ENCODE measurements at places on chromosomes 2 and 18.
A peak's percentile ranks its signal among the peaks of the same experiment; 100 is the strongest.

GRCh38 chr2:83633423-83633822 is 825.7 kb downstream of the SUCLG1 start:
- no peaks in the 10 kb centered on the region for H3K4me1 ChIP-seq
- no peak for DNase-seq
- no peaks in the 10 kb centered on the region for H3K36me3 ChIP-seq
- no peak overlapping the region for H3K4me3 ChIP-seq

DNA sequence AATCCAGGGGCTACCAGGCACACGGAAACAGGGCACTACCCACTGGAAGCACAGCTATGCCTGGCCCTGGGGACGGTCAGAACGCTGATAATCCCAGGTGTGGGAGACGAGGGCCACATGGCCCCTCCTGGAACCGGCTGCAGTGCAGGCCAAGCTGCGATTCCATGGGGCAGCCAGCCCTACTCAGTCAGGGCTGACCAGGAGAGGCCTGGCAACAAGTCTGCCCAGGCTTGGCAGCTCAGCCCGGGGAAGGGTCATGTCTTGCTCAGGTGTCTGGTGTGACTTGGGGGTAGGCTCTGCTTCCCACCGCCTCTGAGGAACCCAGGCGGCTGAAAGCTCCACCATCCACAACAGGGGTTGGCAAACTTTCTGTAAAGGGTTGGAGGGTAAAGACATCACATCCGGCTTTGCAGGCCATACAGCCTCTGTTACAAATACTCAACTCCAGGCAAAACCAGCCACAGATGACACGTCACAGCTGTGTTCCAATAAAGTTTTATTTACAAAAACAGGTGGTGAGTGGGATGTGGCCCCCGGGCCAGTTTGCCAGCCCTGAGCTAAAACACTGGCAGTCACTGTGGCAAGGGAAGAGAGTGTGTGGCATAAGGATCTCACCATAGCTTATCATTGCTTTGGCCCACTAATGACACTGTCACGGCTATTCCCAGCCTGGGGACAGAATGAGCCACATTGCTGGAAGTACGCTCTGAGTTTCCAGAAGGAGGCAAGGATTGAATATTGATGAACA is 85.2 kb downstream of the NDUFA10 start:
- H3K36me3 ChIP-seq: no peaks in the 10 kb centered on the region
- H3K27me3 ChIP-seq: no peaks in the 10 kb centered on the region
- no peak overlapping the region for H3K27ac ChIP-seq
- DNase-seq: no peak
- H3K4me1 ChIP-seq: peaks cover 1% of the 10 kb centered on the region

- H3K27ac ChIP-seq: no peak overlapping the region
- H3K27me3 ChIP-seq: peaks cover 30% of the 10 kb centered on the region
- peaks cover 9% of the 10 kb centered on the region for H3K4me1 ChIP-seq
- no peaks in the 10 kb centered on the region for H3K36me3 ChIP-seq
- H3K4me3 ChIP-seq: no peak overlapping the region
- no peak for DNase-seq
These were observed 213.9 kb downstream of the VAPA start for GRCh38 chr18:10127729-10128128.

DNA sequence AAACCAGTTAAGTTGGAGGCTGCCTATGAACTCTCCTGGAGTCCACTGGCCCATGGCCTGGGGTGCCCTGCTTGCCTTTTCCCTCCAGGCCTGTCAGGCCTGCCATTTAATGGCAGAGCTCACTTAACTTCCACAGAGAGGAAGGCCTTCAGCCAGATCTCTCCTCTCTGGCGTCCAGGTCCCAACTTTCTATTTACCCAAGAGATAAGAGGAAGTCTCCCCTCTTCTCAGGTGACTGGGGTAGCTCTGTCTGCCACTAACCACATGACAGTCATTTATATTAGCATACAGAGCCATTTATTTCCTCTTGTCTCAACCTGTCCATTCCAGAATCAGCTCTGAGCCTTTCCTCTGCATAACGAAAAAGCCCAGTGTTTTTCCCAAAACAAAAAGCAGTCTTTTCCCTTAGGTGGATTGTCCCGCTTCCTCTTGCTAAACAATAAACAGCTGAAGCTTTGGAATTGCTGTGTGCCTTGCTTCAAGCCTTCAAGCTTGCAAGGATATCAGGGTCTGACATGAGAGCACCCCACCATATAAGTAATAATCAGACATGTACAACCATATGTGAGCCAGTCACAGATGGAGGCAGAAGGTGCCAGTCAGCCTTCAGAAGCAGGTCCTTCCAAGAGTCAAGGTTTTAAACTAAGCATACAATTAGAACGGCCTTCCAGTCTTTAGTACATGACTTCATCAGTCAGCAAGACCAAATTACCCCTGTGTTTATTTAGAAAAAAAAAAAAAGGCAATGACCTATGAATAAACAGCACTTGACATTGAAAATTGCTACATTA is 71.2 kb upstream of the STPG4 start:
- no peak for DNase-seq
- peaks cover 18% of the 10 kb centered on the region for H3K27me3 ChIP-seq
- H3K4me1 ChIP-seq: no peaks in the 10 kb centered on the region
- H3K4me3 ChIP-seq: no peak overlapping the region
- H3K27ac ChIP-seq: no peak overlapping the region
- no peaks in the 10 kb centered on the region for H3K36me3 ChIP-seq

- peaks cover 4% of the 10 kb centered on the region for H3K36me3 ChIP-seq
- H3K27ac ChIP-seq: no peak overlapping the region
- no peak for DNase-seq
- no peaks in the 10 kb centered on the region for H3K4me1 ChIP-seq
These were observed 85.4 kb downstream of the MAP3K20 start for GRCh38 chr2:173161040-173161439.

GRCh38 chr2:157785866-157786662 is 90.1 kb downstream of the ACVR1 start:
- H3K27ac ChIP-seq: no peak overlapping the region
- peaks cover 32% of the 10 kb centered on the region for H3K4me1 ChIP-seq
- DNase-seq: no peak
- no peaks in the 10 kb centered on the region for H3K36me3 ChIP-seq

- no peaks in the 10 kb centered on the region for H3K36me3 ChIP-seq
- H3K27me3 ChIP-seq: peaks cover 14% of the 10 kb centered on the region
- no peaks in the 10 kb centered on the region for H3K4me1 ChIP-seq
These were observed 15.0 kb upstream of the TRAF3IP1 start for GRCh38 chr2:238305092-238305862.

DNA sequence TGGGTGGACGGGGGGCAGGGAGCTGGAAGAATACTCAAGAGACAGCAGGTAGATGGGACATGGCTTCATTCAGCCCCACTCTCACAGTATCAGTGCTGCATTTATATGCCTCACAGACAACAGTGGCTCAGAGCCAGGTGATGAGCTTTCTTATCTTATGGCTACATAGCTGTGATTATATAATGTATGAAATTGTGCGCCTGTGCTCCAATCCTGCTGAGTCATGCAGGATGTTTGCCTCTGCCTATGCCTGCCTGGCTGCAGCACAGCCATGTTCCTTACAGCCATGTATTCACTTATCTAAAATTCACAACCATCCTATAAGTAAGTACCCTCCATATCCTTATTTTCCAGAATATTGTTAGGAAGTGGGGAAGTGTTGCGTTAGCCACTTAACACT is 37.7 kb upstream of the RNF103 start:
- H3K27ac ChIP-seq: no peak overlapping the region
- H3K4me1 ChIP-seq: no peaks in the 10 kb centered on the region
- no peak for DNase-seq

DNA sequence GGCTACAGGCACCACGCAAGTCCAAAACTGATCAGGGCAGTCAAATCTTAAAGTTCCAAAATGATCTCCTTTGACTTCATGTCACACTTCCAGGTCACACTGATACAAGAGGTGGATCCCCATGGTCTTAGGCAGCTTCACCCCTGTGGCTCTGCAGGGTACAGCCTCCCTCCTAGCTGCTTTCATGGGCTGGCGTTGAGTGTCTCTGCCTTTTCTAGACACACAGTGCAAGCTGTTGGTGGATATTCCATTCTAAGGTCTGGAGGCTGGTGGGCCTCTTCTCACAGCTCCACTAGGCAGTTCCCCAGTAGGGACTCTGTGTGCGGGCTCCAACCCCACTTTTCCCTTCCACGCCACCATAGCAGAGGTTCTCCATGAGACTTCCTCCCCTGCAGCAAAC is 838.2 kb upstream of the CHAC2 start:
- no peaks in the 10 kb centered on the region for H3K36me3 ChIP-seq
- no peak overlapping the region for H3K4me3 ChIP-seq
- no peak overlapping the region for H3K27ac ChIP-seq
- DNase-seq: no peak
- no peaks in the 10 kb centered on the region for H3K27me3 ChIP-seq

GRCh38 chr18:60596928-60597327 is 224.4 kb upstream of the MC4R start:
- H3K27me3 ChIP-seq: no peaks in the 10 kb centered on the region
- no peak overlapping the region for H3K27ac ChIP-seq
- no peak overlapping the region for H3K4me3 ChIP-seq
- no peak for DNase-seq
- H3K36me3 ChIP-seq: no peaks in the 10 kb centered on the region
- no peaks in the 10 kb centered on the region for H3K4me1 ChIP-seq

- H3K4me1 ChIP-seq: no peaks in the 10 kb centered on the region
- H3K4me3 ChIP-seq: no peak overlapping the region
- H3K27me3 ChIP-seq: no peaks in the 10 kb centered on the region
- DNase-seq: no peak
- no peak overlapping the region for H3K27ac ChIP-seq
These were observed 1279.0 kb upstream of the LRRTM1 start for GRCh38 chr2:81583311-81584108.

GRCh38 chr2:96860065-96861029 is 2.5 kb upstream of the ANKRD39 start:
- DNase-seq: no peak
- H3K4me1 ChIP-seq: peaks cover 35% of the 10 kb centered on the region
- no peak overlapping the region for H3K27ac ChIP-seq

- H3K36me3 ChIP-seq: no peaks in the 10 kb centered on the region
- peak; percentile 45 for DNase-seq
- H3K4me3 ChIP-seq: peak overlapping the region; percentile 84
- H3K27ac ChIP-seq: no peak overlapping the region
- peaks cover 26% of the 10 kb centered on the region for H3K4me1 ChIP-seq
These were observed 1.0 kb downstream of the EPHA4 start for GRCh38 chr2:221571025-221571550.

GRCh38 chr2:3612639-3613523 is 18.0 kb downstream of the COLEC11 start:
- no peaks in the 10 kb centered on the region for H3K27me3 ChIP-seq
- H3K36me3 ChIP-seq: no peaks in the 10 kb centered on the region
- no peak overlapping the region for H3K4me3 ChIP-seq
- no peak overlapping the region for H3K27ac ChIP-seq
- DNase-seq: peak; percentile 29

DNA sequence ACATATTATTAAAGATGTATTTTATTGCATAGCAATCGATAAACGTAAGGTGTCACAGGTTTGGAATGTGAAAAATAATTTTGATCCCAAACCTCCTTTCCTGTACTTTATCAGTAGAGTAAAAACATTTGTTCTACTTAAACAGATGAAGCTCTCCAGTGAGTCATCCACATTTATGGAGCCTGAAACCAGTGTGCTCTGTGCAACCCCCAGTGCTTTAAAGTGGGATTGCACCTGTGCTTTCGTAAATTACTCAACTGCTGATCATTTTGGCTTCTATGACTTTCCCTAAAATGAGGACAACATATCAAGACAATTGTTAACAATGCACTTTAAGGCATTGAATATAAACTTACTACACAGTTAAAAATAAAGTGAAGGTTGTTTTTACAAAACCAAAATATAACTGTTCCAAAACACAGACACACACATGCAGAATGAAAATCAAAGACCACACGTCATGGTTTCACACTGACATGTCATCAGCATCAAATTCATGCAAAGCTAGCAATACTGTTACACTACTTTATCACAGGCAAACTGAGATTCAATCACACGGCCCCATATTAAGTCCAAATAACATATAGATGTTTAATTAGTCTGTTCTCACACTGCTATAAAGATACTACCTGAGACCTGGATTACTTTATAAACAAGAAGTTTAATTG is 9.7 kb downstream of the TMEM18 start:
- H3K4me3 ChIP-seq: no peak overlapping the region
- H3K27ac ChIP-seq: no peak overlapping the region
- no peaks in the 10 kb centered on the region for H3K27me3 ChIP-seq

- peaks cover 3% of the 10 kb centered on the region for H3K27me3 ChIP-seq
- H3K4me3 ChIP-seq: no peak overlapping the region
- H3K27ac ChIP-seq: no peak overlapping the region
- H3K4me1 ChIP-seq: no peaks in the 10 kb centered on the region
These were observed 63.6 kb upstream of the CAVIN2 start for GRCh38 chr2:191910518-191910917.

- DNase-seq: no peak
- H3K4me1 ChIP-seq: peaks cover 26% of the 10 kb centered on the region
These were observed 27.5 kb upstream of the MSGN1 start for GRCh38 chr2:17788773-17789172.

DNA sequence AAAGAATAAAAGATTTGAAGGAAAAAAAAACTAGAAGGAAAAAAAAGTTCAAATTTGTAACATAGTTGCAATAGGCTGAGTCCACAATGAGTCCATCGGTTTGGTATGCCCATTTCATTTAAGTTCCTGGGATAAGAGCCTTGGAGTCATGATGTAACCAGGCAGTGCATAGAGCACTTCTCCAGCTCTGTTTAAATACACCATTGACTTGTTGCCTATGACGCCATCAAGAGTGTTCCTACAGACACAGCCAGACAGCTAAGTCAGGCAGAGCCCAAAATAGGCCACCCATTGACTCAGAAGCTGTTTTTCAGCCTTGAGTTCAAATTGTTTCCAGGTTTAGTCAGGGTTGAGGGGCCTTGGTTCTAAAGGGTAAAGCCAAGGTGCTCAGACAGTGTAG is 44.9 kb downstream of the SOCS6 start:
- H3K4me1 ChIP-seq: no peaks in the 10 kb centered on the region
- no peak for DNase-seq
- H3K4me3 ChIP-seq: no peak overlapping the region
- no peaks in the 10 kb centered on the region for H3K27me3 ChIP-seq
- H3K36me3 ChIP-seq: no peaks in the 10 kb centered on the region

GRCh38 chr18:8834881-8835280 is 129.5 kb downstream of the MTCL1 start:
- DNase-seq: no peak
- H3K4me1 ChIP-seq: no peaks in the 10 kb centered on the region
- no peaks in the 10 kb centered on the region for H3K27me3 ChIP-seq
- H3K4me3 ChIP-seq: no peak overlapping the region

- H3K4me3 ChIP-seq: no peak overlapping the region
- no peak overlapping the region for H3K27ac ChIP-seq
- H3K36me3 ChIP-seq: no peaks in the 10 kb centered on the region
- no peaks in the 10 kb centered on the region for H3K27me3 ChIP-seq
- H3K4me1 ChIP-seq: peaks cover 4% of the 10 kb centered on the region
- DNase-seq: no peak
These were observed 57.6 kb downstream of the CCDC102B start for GRCh38 chr18:68855491-68855890.

Data from activated CD8-positive, alpha-beta memory T cell treated with anti-CD3 and anti-CD28 coated beads, Interleukin-2, amount 10 ng/mL, durations not matched to agents 7 days and 5 days (primary cell).